ENCODE measurements at places on chromosomes 3 and 15.

- no peak for DNase-seq
These were observed 88.6 kb downstream of the LPP start for GRCh38 chr3:188242436-188243123.

DNA sequence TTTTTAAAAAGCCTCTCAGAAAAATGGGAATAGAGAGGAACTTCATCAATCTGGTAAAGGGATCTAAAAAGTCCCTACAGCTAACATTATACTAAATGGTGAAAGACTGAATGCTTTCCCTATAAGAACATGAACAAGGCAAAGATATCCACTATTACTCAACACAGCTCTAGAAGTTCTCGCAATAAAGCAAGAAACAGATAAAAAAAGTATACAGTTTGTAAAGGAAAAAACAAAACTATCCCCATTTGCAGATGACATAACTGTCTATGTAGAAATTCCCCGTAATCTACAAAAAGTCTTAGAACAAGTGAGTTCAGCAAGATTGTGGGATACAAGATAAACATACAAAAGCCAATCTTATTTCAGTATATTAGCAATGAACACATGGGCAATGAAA, 15.4 kb downstream of the EDC3 start:
- DNase-seq: no peak

DNA sequence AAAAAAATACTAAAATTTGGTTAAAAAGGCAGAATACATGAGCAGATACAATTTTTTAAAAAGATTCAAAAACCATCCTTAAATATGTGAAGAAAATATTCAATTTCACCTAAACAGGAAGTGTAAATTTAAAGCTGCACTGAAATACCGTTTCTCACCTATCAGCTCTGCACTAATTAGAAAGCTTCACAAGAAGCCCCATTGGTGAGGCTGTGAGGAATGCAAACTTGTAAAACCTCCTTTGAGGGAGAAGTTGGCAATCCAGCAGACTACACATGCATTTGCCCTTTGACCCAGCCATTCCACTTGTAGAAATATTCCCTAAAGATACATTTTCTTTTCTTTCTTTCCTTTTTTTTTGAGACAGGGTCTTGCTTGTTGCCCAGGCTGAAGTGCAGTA, 18.8 kb downstream of the BLM start:
- no peak for DNase-seq

GRCh38 chr3:97430601-97431000, 334.0 kb upstream of the ARL6 start:
- DNase-seq: no peak

- DNase-seq: no peak
These were observed 46.0 kb upstream of the RASGRF1 start for GRCh38 chr15:79136434-79137046.

DNA sequence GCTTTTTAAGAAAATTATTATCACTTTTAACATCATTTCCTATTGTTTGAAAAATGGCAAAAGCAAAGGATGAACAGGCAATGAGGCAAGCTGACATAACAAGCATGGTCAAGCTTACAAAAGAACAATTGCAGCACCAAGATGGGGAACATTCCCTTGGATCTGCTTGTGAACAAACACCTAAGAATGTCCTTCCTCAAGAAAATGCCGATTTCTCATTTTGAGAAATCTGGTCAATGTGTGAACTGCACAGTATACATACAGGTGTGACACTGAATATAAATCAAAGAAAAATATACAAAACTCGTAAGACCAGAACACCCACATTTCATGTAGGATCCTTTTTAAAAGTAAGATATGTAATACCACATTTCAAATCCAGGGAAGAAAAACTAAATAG, 58.9 kb downstream of the LRRFIP2 start:
- no peak for DNase-seq

- DNase-seq: no peak
These were observed 374.3 kb upstream of the TGFBR2 start for GRCh38 chr3:30232142-30232541.

DNA sequence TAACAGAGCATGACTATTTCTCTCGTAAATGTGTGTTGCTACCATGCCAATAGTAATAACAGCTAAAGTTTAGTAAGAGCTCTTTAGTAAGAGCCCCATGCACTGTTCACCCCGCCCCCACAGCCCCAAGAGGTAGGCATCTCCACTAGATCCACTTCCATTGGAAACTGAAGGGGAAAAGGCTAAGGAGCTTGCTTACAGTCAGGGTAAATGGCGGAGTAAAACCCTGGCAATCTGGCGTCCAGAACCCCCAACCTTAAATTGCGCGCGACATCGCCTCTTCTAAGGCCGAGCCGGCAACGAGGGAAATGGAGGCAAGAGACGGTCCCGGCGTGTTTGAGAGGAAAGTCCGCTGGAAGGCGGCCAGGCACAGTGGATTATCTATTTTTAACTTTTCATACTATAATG, 654 bp upstream of the C3orf38 start:
- DNase-seq: no peak

DNA sequence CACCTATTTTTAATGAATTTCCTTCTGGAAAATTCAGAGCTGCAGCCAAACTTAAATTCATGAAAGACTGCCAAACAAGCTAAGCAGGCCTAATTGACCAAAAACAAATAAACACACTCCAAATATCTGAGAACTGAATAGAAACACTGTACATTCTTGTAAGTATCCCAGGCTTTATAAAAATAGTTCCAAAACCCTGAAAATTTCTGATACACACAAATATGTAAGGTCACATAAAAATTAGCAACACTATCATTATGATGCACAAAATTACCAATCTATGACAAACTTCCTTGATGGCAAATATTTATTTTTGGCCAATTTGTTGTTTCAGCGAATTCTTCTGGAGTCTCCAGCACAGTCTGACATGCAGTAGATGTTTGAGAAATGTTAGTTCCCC, 117.9 kb upstream of the UBE2E2 start:
- no peak for DNase-seq

GRCh38 chr3:126654571-126655383, at the start of gene TXNRD3:
Gene TXNRD3, minus strand, starts transcription at chr3:126655124.
- DNase-seq: peak; percentile 73

- no peak for DNase-seq
These were observed 84.1 kb downstream of the LRIG1 start for GRCh38 chr3:66416556-66417304.

DNA sequence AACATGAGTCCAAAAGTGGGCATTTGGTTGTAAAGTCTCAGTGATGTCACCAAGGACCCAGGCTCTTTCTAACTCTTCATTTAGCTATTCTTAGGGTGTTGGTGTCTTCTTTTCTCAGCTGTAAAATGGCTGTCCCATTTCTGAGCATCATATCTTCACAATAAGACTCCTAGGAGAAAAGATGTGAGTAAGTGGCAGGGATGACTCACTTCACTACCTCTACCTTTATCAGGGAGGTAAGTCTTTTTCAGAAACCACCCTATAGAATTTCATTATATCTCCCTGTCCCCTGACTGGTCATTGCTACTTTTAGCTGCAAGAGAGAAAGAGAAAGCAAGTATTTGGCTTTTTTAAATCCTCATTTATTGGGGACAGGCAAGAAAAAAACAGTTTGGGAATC, 300.2 kb upstream of the RBMS3 start:
- DNase-seq: no peak

- DNase-seq: no peak
These were observed 64.1 kb upstream of the SLC6A1 start for GRCh38 chr3:10928407-10928960.

DNA sequence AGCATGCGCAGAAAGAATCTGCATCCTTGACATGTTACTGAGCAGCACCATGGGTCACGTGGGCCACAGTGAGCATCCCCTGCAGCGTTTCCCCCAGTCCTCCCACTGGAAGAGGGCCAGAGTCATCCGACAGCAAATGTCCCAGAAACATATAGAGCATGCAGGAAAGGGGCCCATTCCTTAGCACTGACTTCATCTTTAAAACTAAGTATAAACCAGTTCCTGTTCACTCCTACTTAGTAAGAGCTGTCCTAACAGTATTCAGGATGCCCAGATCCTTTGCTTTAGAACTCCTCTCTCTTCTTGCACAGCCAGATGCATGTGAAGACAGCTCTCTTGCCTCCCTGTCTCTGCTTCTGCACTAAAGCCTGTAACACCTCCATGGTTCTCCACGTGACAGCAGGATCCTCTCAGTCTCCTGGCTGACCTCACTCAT, 79.3 kb upstream of the OXTR start:
- DNase-seq: no peak

DNA sequence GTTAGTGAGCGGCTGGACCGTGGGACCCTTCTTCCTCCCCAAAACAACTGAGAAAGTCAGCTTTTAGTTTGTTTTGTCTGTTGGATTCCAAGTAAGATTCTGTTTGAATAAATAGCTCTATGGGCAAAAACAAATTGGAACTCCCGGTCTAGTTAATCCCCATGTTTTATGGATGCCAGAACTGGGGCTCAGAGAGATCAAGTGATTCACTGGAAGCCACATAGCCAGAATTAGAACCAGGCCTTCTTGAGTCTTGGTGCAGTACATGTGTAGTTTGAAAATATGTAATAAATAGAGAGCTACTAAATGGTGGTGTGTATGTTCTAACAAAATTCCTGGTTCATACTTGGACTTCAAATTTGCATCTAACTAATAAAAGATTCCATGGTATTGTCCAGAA, 29.3 kb upstream of the POLR2M start:
- DNase-seq: no peak

GRCh38 chr3:46849045-46849631, 14.1 kb downstream of the MYL3 start:
- no peak for DNase-seq

GRCh38 chr3:28698706-28699105, 350.1 kb upstream of the AZI2 start:
- DNase-seq: no peak

DNA sequence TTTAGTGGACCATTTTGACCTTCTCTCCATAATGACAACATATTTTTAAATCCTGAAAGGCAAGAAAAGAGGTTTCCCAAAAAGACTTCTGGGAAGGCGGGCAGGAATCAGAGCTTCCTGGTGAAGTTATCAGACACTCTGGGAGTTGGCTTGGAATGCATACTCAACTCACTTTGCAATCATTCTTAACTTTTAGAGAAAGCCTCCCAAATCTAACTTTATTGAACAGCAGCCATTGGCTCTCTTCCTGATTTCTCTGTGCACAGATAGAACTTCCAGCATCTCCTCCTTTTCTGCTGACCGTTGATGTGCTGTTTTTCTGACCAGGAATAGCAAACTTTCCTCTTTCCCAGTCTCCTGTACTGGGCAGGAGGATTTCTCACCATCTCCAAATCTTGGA, 44.6 kb downstream of the PLCL2 start:
- no peak for DNase-seq

- DNase-seq: no peak
These were observed 322.1 kb downstream of the MEX3B start for GRCh38 chr15:81723701-81724100.

- no peak for DNase-seq
These were observed 3.1 kb downstream of the SNRK start for GRCh38 chr3:43289401-43289800.

GRCh38 chr3:73716418-73716817, 91.7 kb upstream of the PDZRN3 start:
- DNase-seq: no peak

- no peak for DNase-seq
These were observed 99.8 kb upstream of the NR2F2 start for GRCh38 chr15:96230526-96231181.

DNA sequence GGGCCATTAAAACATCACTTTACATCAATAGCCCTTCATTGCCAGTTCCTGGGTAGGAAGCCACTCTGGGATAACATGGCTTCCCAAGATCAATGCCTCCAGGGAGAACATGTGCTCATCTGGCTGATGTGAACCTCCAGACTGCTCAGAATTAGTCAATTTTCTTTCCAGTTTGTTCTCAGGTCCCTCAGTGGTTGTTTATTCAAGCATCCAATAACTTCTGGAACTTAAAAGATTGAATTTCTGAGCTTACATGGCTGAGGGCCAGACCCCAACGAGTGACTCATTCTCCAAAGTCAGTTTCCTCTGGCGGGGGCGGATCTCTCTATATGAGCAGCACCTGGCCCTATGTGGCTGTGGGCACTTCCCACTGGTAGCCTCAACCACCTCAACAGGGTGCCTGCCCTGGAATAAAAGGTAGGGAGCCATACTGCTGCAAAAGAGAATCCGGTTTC, 34.0 kb downstream of the LYZL4 start:
- DNase-seq: no peak

GRCh38 chr3:71360180-71360579, 223.3 kb downstream of the FOXP1 start:
- peak; percentile 16 for DNase-seq

GRCh38 chr15:70584838-70585706, 178.3 kb downstream of the UACA start:
- peak; percentile 33 for DNase-seq

- DNase-seq: no peak
These were observed 14.2 kb downstream of the DUOX1 start for GRCh38 chr15:45143946-45144345.

GRCh38 chr15:91882858-91883586, 29.5 kb downstream of the SLCO3A1 start:
- DNase-seq: no peak

DNA sequence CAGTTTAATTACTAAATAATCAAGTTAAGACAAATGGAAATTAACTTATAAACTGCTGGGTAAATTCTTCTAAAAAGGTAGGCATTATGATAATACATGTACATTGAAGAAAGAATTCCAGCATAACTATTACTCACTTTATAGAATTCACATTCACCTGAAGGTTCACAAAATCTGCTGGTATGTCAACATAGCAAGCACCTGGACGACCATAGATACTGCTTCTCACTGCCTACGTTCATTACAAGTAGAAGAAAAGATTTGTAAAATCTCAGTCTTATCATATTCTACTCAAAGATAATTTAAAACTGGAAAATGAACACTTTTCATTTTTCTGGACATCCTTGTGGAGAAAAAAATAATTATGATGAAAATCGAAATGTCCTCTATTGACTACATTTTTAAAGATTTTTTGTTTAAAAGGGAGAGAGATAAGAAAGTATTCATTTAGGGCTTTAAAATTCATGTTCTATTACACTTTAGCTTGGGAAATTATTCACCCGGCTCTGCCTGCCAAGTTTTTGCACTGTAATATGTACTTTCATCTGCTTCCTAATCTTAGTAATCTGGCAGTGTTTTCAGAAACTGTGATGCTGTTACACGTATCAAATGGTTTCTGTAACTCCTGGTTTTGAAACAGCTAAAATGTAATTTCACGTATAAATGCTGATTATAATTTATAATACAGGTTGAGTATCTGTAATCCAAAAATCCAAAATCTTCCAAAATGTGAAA, 16.1 kb downstream of the HACL1 start:
- no peak for DNase-seq

DNA sequence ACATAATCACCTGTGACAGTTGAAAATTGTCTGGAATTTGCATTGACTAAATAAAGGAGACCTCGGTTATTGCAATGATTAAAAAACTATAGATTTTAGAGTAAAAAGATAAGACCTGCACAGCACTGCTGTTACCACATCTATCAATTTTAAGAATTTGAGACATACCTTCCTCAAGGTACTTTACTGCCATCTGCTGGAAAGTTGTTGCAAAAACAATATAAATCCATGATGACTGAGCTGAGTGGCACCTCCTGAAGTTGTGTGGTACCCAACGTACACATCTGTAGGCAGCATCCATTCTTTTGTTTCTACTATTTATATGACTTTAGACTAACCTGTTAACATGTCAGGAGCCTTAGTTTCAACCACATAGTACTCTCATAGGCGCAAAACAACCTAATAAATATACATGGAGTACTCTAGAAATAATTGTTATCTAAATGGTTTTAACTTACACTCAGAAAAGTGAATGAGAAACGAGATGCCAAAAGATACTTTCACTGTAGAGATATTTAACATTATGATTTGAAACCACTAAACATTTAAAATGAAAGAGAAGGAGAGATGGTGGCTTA, 106.7 kb downstream of the GHSR start:
- no peak for DNase-seq

- DNase-seq: peak; percentile 68
These were observed 15.4 kb upstream of the CSPG4 start for GRCh38 chr15:75727851-75728715.
